ENCODE measurements at places on chromosomes 12 and 14. TPM values are rescaled to one million over a fixed set of nuclear protein-coding genes. Genes with fewer than 3 reads are reported as not detected.

The LRRIQ1 gene
- total RNA-seq: not detected

The LRTM2 gene
- not detected for total RNA-seq

The MDGA2 gene
- not detected for total RNA-seq

The C12orf42 gene
- total RNA-seq: 0.31 TPM

The HOTAIR gene
- not detected for total RNA-seq

The SERPINA9 gene
- total RNA-seq: not detected

The HOXC6 gene
- total RNA-seq: not detected

The UNC79 gene
- 0.09 TPM for total RNA-seq

The PLEKHA5 gene
- total RNA-seq: 4.6 TPM

The RNF212B gene
- not detected for total RNA-seq

The RNASE3 gene
- total RNA-seq: not detected

The PRB2 gene
- total RNA-seq: not detected

The TAS2R10 gene
- 0.31 TPM for total RNA-seq

The PGF gene
- 0.35 TPM for total RNA-seq

The KCNJ8 gene
- total RNA-seq: not detected

The MYO1H gene
- not detected for total RNA-seq

The EPYC gene
- total RNA-seq: not detected

The RNASE1 gene
- not detected for total RNA-seq

The NELL2 gene
- 66.0 TPM for total RNA-seq

The PIWIL1 gene
- not detected for total RNA-seq

The ASPG gene
- total RNA-seq: not detected

The RNASE2 gene
- total RNA-seq: not detected

The MSI1 gene
- total RNA-seq: 6.6 TPM

The CFAP251 gene
- total RNA-seq: 1.6 TPM

The SDR9C7 gene
- not detected for total RNA-seq

The HOXC12 gene
- total RNA-seq: not detected

The ENDOU gene
- total RNA-seq: 0.44 TPM

The ELK3 gene
- total RNA-seq: 31.2 TPM

The E2F7 gene
- total RNA-seq: 5.7 TPM

The NGB gene
- not detected for total RNA-seq

The C12orf60 gene
- total RNA-seq: 5.1 TPM

The PCBP2 gene
- total RNA-seq: 1,155 TPM

The KLRC1 gene
- total RNA-seq: 9.0 TPM

The DNAI7 gene
- not detected for total RNA-seq

The KRT71 gene
- total RNA-seq: not detected

The PARPBP gene
- 17.7 TPM for total RNA-seq

The EML5 gene
- total RNA-seq: 4.9 TPM

The INSM2 gene
- 0.16 TPM for total RNA-seq

The PRB3 gene
- not detected for total RNA-seq

The ANKS1B gene
- 0.63 TPM for total RNA-seq

The OR6C70 gene
- total RNA-seq: 0.26 TPM

The RIMBP2 gene
- 0.14 TPM for total RNA-seq

The PCED1B gene
- 91.8 TPM for total RNA-seq

The OR4E2 gene
- not detected for total RNA-seq

The DICER1 gene
- 50.5 TPM for total RNA-seq

The DEPDC4 gene
- total RNA-seq: 4.1 TPM

The CLEC4D gene
- not detected for total RNA-seq

The TIMM9 gene
- 70.6 TPM for total RNA-seq
